ENCODE measurements at places on chromosomes 3 and 15. TPM values are rescaled to one million over a fixed set of nuclear protein-coding genes. Genes with fewer than 3 reads are reported as not detected.

GRCh38 chr3:128488991-128489673 lies 3.9 kb downstream of the GATA2 start:
- no peaks in the 10 kb centered on the region for H3K4me1 ChIP-seq
- H3K36me3 ChIP-seq, result peaks cover 43% of the 10 kb centered on the region
- peaks cover 9% of the 10 kb centered on the region for H3K27me3 ChIP-seq

Gene PLOD2
- total RNA-seq, result 84.0 TPM

Gene RBP2
- not detected for total RNA-seq

GRCh38 chr3:31227131-31227562 lies 305.6 kb upstream of the STT3B start:
- no peak overlapping the region for H3K4me3 ChIP-seq
- DNase-seq, result no peak
- no peak overlapping the region for H3K27ac ChIP-seq
- no peaks in the 10 kb centered on the region for H3K36me3 ChIP-seq

DNA sequence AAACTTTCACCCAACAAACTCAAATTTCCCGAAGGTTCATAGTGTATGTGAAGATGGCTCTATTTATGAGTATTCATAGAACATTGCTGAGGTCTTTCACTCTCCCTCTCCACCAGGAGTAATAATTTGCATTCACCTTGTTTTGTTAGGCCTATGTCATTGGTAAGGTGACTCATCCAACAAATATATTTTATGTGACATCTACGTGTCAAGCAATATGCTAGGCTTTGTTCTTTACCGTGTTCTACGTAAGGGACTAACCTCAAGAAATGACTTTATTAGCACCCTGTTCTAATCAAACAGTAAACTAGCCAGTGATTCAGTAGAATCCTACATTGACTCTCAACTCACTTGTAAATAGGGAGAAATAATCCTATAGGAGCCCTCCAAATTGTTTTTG lies 334.4 kb downstream of the FGF12 start:
- no peaks in the 10 kb centered on the region for H3K4me1 ChIP-seq
- no peak for DNase-seq
- no peaks in the 10 kb centered on the region for H3K27me3 ChIP-seq
- H3K4me3 ChIP-seq, result no peak overlapping the region
- H3K27ac ChIP-seq, result no peak overlapping the region

Gene SKOR1
- total RNA-seq, result 0.27 TPM

Gene ST8SIA2
- not detected for total RNA-seq

DNA sequence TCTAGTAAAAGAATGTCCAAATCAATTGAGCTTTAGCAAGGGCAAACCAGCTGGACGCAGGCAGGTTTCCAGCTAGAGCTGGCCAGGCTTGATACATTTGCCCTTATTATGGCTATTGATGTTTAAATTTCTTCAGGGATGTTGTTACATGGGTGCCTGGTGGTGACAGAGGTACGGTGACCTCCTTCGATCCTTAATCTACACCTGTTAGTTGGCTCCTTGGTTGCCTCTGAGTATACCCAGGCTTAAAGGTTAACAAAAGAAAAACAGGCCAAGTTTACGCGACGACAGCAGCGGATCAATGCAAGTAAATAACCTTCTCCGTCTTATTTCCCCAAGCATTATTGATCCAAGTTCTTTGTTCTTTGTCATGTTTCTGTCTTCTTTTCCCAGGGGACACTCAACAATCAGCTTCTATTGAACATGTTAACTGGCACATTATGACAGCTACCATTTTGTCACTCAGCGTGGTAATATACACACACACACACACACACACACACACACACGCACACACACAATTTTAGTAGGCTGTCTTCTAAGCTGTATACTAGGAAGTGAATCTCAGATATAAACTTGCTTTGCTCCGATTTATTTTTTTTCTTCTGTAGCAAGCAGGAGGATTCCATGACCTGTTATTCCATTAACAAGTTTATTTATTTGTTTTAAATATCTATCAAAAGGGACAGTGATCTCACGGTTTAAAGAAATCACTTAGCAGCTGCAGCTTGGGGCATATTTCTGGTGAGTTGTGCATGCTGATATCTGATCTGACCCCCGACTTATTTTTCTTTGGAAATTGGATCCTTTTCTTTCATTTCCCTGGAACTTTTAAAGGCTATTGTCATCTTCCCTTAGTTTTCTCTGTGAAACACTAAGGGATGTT lies 844.7 kb downstream of the MCTP2 start:
- no peaks in the 10 kb centered on the region for H3K27me3 ChIP-seq
- DNase-seq, result no peak
- H3K4me1 ChIP-seq, result peaks cover 13% of the 10 kb centered on the region
- peak overlapping the region; percentile 58 for H3K27ac ChIP-seq

DNA sequence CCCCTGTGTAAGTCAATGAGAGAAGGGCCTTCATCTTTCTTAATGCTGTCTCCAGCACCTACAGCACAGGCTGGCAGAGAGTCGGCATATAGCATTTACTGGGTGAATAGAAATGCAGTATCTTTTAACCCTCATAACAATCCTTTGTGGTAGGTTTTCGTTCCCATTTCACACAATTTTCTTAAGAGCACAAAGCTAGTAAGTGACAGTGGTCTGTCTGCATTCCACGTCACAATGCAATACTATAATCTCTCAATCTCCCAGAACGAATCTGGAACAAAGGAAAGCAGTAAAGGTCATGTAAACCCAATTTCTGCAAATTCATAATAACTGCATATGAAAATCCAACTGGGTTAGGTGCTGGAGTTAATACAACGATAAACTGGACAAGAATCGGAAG lies 1.4 kb upstream of the ZFAND6 start:
- no peak overlapping the region for H3K27ac ChIP-seq
- H3K4me1 ChIP-seq, result peaks cover 13% of the 10 kb centered on the region
- H3K27me3 ChIP-seq, result no peaks in the 10 kb centered on the region
- H3K36me3 ChIP-seq, result peaks cover 31% of the 10 kb centered on the region
- peak overlapping the region; percentile 92 for H3K4me3 ChIP-seq

DNA sequence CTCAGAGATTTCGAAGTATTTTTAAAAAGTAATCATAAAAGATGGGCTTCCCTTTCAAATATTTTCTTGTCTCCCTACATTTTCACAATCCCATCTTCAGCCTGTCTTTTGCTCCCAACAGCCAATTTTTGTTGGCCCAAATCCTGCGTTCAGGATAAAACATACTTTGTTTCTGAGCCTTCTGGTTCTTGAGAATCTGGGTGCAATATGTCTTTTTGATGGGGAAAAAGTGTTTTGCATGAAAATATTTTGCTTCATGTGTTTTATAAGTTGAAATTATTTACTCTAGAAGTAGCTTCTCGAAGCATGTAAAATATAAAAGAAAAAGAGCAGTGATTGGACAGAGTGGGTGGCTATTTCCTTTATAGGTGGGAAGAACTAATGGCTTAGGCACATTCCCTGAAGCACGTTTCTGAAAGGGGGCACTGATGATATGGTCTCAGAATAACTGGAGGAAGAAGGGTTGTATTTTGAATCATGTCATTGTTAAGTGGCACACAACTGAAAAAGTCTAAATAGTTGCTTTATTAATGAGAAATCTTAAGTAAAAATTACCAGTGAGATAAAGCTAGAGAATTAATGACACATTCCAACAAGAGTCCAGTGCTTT lies 3.9 kb downstream of the UNC13C start:
- H3K4me1 ChIP-seq, result peaks cover 2% of the 10 kb centered on the region
- no peak overlapping the region for H3K27ac ChIP-seq
- peaks cover 5% of the 10 kb centered on the region for H3K36me3 ChIP-seq

DNA sequence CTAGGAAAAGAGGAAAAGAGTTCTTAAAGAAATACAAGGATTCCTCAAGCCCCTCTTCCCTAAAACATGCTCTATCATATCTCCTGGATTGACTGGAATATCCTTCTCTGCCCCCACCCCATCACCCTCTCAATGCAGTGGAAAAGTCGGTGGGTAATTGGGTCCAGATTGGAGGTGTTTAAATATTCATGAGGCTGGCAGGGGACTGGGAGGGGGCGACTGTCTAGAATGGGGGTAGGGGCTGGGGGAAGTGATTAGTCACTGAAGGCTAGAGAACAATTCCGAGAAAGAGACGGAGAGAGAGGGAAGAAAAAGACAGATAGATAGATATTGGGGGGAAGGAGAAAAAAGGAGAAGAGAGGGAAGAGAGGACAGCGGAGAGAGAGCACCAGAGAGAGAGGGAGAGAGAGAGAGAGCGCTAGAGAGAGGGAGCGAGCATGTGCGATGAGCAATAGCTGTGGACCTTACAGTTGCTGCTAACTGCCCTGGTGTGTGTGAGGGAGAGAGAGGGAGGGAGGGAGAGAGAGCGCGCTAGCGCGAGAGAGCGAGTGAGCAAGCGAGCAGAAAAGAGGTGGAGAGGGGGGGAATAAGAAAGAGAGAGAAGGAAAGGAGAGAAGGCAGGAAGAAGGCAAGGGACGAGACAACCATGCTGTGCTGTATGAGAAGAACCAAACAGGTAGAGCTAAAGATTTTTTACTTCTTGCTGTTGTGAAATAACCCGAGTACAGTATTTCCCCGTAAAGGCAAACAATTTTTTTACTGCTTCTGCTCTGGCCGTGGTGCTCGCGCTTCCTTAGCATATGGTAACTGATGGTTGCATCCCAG lies at the start of gene GAP43:
GAP43 (plus strand) TSS at position 467 of the 825 bp plus-strand sequence; CDS start at position 647, 180 bp downstream.
- no peak within 1 kb of the TSS for H3K27ac ChIP-seq
- H3K36me3 ChIP-seq, result no peaks in the 10 kb centered on the region
- H3K27me3 ChIP-seq, result peaks cover 47% of the 10 kb centered on the region
- no peak for DNase-seq
- no peaks in the 10 kb centered on the region for H3K4me1 ChIP-seq

DNA sequence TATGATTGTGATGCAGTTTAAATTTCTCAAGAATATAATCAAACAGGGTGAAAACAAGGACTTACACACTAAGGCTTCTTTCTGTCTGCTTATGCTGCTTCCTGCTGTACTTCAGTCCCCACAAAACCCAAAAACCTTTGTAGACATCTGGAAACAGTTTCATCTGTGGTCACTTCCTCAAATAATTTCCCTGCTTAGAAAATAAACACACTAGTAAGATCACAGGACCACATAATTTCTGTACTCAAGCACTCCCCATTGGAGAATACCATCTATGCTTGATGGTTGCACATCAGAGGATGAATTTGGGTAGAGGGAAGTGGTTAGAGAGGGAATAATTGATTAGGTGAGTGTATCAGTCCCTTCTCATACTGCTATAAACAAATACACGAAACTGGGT lies 266.2 kb downstream of the LSAMP start:
- H3K27me3 ChIP-seq, result no peaks in the 10 kb centered on the region
- H3K4me3 ChIP-seq, result no peak overlapping the region
- no peak for DNase-seq

DNA sequence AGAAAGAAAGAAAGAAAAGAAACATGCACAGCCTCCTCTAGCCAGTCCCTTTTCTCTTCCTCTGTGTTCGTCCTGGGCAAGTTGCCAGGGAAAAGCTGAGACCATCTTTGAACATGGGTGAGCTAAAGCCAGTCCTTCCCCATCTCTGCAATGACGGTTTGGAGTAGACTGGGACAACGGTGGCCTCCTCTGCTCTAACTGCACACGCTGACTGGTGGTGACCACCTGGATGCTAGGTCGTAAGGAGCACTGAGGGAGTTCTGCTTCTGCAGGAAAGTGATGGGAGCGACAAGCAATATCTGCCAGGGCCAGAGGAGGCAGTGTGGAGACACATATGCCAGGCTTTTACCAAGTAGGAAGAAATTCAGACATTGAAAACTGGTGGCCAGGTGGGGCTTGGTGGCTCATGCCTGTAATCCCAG lies 111.7 kb downstream of the NUP210 start:
- H3K4me3 ChIP-seq, result no peak overlapping the region
- peaks cover 18% of the 10 kb centered on the region for H3K27me3 ChIP-seq
- DNase-seq, result peak; percentile 47
- H3K4me1 ChIP-seq, result no peaks in the 10 kb centered on the region
- H3K36me3 ChIP-seq, result no peaks in the 10 kb centered on the region

DNA sequence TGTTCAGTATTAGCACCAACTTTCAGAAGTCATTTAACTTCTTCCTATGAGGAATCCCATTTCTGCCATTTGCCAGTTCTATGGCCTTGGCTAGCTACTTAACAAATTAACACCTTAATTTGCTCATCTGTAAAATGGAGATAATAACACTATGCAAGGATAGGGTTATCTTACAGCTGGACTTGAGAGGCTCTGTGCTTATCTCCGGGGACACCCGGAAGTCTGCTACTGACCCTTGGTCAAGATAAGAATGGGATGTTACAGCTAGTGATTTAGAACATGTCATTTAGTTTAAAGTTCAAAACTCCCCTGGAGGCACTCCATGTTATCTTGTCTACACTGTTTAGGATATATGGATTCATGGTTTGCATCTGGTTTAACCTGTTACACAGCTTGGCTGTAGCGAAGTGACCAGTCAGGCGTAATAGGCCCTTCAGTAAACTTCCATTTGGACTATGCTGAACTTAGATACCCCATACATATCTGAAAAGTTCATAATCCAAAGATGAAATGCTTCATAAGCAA lies 156.0 kb upstream of the CD96 start:
- peaks cover 12% of the 10 kb centered on the region for H3K27me3 ChIP-seq
- no peaks in the 10 kb centered on the region for H3K4me1 ChIP-seq
- H3K36me3 ChIP-seq, result no peaks in the 10 kb centered on the region
- DNase-seq, result no peak
- H3K27ac ChIP-seq, result no peak overlapping the region
- H3K4me3 ChIP-seq, result no peak overlapping the region

GRCh38 chr3:100994187-100994586 lies 966 bp upstream of the ABI3BP start:
- no peaks in the 10 kb centered on the region for H3K36me3 ChIP-seq
- H3K4me3 ChIP-seq, result no peak overlapping the region
- H3K27me3 ChIP-seq, result no peaks in the 10 kb centered on the region

GRCh38 chr3:5009506-5010109 lies 30.4 kb downstream of the BHLHE40 start:
- no peaks in the 10 kb centered on the region for H3K27me3 ChIP-seq
- no peak overlapping the region for H3K27ac ChIP-seq
- H3K36me3 ChIP-seq, result peaks cover 13% of the 10 kb centered on the region
- H3K4me3 ChIP-seq, result no peak overlapping the region

DNA sequence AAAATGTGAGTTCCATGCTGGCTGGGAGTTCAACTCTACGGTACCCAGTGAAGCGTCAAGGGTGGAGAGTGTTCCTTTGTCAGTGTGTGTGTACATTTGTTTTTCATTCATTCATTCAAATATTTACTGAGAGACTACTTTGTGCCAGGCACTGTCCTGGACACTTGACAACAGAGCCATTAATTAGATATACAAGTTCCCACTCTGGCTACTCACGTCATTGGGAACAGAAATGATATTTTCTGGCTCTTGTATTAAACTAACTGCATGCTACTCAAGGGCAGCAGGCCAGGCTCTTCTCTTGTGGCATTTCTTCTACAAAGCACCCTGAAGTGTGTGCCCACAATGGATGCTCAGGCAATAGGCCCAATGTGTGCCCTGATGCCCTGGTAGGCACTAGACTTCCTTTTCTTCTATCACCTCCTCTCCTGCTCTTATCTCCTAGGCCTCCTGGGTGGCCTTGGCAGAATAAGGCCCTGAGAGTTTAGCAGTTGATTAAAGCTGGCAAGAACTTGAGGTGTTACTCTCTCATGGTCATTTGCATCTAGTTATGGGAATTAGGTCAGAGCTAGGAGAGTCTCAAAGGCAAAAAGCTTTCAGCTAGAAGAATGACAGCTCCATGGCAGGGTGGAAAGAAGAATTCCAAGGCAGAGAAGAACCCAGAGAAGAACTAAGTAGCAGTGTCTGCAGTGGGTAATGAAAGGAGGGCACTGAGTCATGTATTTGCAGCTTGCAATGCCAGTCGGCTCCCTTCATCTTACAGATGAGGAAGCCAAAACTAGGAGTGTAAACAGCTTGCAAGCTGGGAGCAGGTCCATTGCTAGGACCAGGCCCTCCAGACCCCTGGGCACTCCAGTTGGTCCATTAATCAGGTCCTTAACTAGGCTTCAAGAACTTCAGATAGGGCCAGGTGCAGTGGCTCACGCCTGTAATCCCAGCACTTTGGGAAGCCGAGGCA lies 14.0 kb upstream of the SMAD3 start:
- peaks cover 15% of the 10 kb centered on the region for H3K36me3 ChIP-seq
- peaks cover 61% of the 10 kb centered on the region for H3K4me1 ChIP-seq
- H3K4me3 ChIP-seq, result no peak overlapping the region
- H3K27me3 ChIP-seq, result no peaks in the 10 kb centered on the region
- H3K27ac ChIP-seq, result peak overlapping the region; percentile 48

Measured in Calu3 (cell line).